ENCODE measurements at places on chromosomes 6 and 20.

- no peak for DNase-seq
Observed at GRCh38 chr6:44487002-44487401, 99.5 kb downstream of the CDC5L start.

DNA sequence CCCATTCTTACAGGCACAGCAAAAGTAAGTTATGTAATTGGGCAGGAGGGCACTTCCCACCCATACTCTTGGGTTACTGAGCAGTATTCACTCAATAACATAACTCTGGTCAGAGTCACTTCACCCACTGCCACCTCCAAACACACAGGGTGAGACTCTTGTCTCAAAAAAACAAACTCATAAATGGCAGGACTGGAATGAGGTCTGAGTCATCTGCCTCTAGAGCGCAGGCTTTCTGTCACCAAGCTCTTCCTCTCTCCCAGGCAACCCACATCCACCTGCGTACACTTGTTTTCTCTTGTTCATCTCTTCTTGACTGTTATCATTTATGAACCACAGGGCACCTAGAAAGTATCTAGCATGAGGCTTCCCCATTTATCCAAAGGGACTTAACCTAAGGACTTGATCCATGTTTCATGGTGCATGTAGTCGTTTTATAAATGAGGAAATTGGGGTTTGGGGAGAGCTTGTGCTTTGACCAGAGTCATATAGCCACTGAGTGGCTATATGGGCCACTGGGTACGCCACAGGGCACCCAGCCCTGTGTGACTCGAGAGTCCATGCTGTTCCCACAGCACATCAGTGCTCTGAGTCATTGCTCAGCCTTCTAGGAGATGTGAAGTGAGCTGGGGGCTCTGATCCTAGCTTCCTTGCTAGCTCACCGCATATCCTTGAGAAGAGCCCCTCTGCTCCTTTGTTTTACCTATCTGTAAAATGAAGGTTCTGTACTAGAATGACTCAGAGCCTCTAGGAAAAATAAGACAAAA, 22.4 kb downstream of the C20orf173 start:
- no peak for DNase-seq

- DNase-seq = no peak
Observed at GRCh38 chr6:157139054-157139708, 184.1 kb downstream of the TMEM242 start.

DNA sequence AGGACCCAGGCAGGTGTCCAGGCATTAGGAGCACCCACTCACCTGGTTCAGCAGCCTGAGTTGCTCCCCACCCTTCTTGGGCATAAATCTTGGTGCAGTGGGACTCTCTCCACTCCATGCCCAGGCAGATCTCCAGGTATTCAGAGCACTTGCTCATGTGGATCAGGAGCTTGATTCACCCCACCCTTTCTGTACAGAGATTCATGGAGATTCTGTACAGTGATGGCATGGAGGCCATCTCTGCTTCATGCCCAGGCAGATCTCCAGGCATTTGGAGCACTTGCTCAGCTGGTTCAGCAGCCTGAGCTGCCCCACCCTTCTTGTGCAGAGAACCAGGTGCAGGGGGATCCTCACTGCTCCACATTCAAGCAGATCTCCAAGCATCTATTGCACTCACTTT, 44.1 kb downstream of the BEND6 start:
- DNase-seq = no peak

GRCh38 chr6:156873654-156874380, 96.6 kb downstream of the ARID1B start:
- no peak for DNase-seq

DNA sequence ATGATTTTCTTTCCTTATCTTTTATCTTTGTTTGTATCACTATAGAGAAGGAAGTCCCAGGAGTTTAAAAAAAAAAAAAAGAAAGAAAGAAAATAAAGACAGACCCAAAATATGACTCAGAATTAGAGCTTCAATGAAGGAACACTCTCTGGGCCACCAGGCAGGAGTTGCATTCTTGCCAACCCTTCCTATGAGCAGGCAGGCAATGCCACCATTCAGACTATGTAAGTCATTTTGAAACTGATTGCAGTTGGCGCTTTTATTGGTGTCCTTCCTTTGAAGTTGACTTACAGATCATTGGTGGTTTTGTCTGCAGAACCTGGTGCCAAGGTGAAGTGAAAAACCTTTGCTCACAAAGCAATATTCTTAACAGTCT, 50.3 kb downstream of the MYB start:
- DNase-seq = no peak

- DNase-seq = peak; percentile 63
Observed at GRCh38 chr20:46757754-46758678, 48.6 kb downstream of the SLC2A10 start.

- DNase-seq = no peak
Observed at GRCh38 chr6:169868458-169868857, 117.0 kb downstream of the ERMARD start.

- no peak for DNase-seq
Observed at GRCh38 chr6:56335726-56336125, 88.3 kb upstream of the COL21A1 start.

DNA sequence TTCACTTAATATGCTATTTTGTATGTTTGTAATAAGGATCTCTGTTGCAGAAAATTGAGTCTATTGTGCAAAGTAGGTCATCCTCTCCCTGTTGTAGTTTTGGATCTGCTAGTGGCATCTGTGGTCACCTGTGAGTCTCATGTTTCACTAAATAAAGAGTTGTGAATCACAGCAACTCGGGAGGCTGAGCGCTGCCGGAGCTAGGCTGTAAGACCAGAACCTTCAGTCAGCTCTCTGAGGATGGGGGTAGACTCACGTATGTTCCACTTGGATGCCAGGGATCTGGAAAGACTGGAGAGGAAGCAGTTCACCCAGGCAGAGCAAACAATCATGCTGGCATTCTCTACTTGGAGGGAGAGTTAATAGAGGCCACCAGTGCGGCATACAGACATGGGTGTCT, 187.3 kb upstream of the FOXA2 start:
- no peak for DNase-seq

DNA sequence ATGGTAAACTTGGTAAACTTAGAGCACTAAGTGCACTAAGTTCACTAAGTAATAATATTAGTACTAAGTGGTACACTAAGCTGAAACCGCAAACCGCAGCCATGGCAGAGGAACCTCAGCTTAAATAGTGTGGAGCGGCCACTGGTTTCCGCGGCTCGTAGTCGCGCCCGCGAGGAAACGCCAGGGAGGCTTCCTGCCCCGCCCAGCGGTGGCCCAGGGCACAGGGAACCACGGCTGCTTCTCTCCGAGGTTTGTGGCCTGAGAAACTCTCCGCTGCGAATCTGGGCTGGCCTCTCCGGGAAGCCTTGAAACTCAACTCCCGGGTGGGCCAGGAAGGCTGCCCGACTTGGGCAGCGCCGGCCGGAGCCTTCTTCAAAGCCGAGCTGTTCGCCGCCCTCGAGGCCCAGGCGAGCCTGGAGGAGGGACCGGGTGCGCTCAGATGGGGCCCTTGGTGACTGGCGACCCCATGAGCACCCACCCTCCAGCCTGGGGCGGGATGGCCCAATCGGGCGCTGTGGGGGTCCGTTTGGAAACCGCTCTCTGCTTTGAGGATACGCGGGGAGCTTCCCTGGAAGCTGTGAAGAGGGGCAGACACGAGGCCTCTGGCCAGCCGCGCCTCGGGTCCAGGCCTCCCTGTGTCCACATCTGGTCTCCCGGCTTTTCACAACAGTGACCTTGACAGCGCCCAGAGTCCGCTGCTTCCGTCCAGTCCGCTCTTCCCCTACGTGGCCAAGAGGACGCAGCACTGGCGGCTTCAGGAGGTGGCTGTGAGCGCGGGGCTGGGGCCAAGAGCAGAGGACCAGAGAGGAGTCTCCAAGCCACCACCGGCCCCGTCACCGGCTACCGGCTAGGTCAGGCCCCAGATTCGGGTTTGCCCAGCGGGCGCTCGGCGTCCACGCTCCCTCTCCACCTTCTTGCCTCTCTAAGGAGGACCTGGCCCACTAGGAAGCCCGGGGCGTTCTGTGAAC, 25.4 kb upstream of the HLA-E start:
- DNase-seq = peak; percentile 93

DNA sequence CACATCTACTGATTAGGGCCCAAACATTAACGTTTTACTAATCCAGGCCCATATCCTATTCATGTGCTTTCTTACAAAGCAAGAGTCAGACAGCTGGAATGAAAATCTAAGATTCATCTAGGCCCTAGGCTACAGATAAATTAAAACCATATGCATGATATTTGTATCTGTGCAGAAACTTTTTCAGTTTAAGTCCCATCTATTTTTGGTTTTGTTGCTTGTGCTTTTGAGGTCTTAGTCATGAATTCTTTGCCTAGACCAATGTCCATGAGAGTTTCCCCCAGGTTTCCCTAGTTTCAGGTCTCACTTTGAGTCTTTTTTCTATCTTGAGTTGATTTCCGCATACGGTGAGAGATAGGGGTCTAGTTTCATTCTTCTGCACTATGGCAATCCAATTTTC, 20.2 kb downstream of the ADNP start:
- no peak for DNase-seq

GRCh38 chr20:51469578-51470498, 72.7 kb downstream of the NFATC2 start:
- no peak for DNase-seq

All from AML-193 (cell line).